HFFc6 (cell line): ENCODE measurements at places on chromosomes 4 and X. TPM values are rescaled to one million over a fixed set of nuclear protein-coding genes. Genes with fewer than 3 reads are reported as not detected.

The S100G gene
- not detected in 3 replicates for total RNA-seq

The HPRT1 gene
- total RNA-seq = 42.0 to 51.3 TPM (median 47.6 TPM) in 3 replicates

The DCAF4L1 gene
- total RNA-seq = 0.06 TPM in 1 of 2 replicates, not detected in the other

DNA sequence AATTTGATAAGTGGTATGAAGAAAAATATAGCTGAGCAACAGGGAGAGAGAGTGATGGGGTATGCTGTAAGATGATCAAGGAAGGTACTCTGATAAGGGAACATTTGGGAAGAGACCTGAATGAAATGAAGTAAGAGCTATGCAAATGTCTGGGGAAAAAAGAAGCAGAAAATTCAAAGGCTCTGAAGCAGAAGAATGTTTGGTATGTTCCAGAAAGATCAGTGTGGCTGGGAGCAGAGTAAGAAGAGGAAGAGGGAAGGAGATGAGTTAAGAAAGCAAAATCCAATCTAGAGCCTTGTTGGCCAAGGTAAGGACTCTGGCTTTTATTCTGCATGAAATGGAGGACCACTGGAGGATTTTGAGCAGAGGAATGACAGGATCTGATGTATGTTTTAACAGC, 90.0 kb downstream of the AWAT2 start:
- H3K4me1 ChIP-seq = no peaks in the 10 kb centered on the region
- no peak overlapping the region for H3K4me3 ChIP-seq
- peaks cover 4% of the 10 kb centered on the region for H3K27me3 ChIP-seq
- H3K27ac ChIP-seq = no peak overlapping the region
- H3K36me3 ChIP-seq = no peaks in the 10 kb centered on the region

DNA sequence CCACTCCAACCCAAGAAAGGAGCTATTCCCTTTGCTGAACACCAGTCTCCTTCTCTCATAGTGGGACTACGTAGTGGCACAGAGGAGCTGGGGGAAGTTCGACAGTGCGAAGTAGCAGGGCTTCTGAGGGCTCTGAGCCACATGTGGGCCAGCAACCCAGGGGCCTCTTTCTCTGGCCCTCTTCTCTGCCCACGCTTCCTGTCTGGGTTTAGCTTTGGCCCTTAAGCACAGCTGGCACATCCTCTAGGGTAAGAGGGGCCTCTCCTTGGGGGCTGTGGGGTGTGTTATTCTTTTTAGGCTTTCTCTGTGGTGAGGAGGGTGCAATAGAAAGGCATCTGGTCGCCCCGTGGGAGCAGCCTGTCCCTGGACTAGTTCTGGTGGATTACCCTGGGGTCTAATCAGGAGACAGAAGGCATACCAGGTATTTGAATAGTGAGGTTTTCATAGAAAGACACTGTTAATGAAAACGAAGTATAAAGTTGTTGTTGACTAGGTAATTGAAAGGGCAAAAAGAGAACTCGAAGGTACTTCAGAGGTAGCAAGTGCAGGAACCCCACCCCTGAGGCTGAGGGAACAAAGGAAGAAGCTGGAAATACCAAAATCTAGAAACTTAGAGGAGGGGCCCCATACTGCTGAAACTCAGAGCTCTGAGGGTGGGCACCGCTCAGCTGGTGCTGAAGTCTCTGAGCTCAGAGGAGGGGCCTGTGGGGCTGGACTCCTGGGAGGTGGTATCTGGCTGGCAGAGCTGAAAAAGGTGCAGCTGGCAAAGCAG, 151.9 kb upstream of the RPS6KA3 start:
- DNase-seq = no peak
- H3K27ac ChIP-seq = no peak overlapping the region
- H3K4me3 ChIP-seq = no peak overlapping the region
- H3K27me3 ChIP-seq = 0 out of 2 replicates have a peak, but pooled peaks cover 1% of the 10 kb centered on the region
- H3K36me3 ChIP-seq = no peaks in the 10 kb centered on the region

GRCh38 chr4:175419236-175419718, 392.8 kb downstream of the GPM6A start:
- H3K27me3 ChIP-seq = no peaks in the 10 kb centered on the region
- peak overlapping the region; percentile 62 for H3K4me3 ChIP-seq
- H3K4me1 ChIP-seq = peaks cover 88% of the 10 kb centered on the region

- H3K27ac ChIP-seq = peak overlapping the region; percentile 31
- DNase-seq = peak; percentile 7
- H3K36me3 ChIP-seq = peaks cover 7% of the 10 kb centered on the region; the same call in 1 of the 2 replicates
- H3K4me3 ChIP-seq = no peak overlapping the region
- H3K27me3 ChIP-seq = no peaks in the 10 kb centered on the region
These were observed 276.4 kb downstream of the SPRY1 start for GRCh38 chr4:123672987-123673386.

DNA sequence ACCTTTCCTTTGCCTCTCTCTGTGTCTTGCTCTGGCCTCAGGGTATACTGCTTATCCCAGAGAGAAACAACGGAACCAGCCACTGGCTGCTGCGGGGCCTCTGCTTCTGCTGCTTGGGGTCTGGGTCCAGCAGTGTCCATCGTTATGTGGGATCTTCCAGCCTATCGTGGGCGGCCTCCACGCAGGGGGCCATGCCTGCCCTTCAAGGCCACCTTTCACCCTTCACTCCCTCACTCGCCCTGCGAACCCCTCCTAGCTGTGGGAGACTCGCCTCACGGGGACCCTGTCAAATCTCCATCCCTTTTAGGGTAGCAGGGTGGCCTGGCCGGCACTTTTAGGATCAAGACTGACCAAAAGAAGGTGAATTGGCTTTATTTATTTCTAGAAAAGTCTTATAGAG, 19.3 kb upstream of the ABLIM2 start:
- no peak overlapping the region for H3K27ac ChIP-seq
- H3K4me3 ChIP-seq = no peak overlapping the region
- DNase-seq = no peak
- no peaks in the 10 kb centered on the region for H3K36me3 ChIP-seq
- H3K27me3 ChIP-seq = peaks cover 20% of the 10 kb centered on the region

DNA sequence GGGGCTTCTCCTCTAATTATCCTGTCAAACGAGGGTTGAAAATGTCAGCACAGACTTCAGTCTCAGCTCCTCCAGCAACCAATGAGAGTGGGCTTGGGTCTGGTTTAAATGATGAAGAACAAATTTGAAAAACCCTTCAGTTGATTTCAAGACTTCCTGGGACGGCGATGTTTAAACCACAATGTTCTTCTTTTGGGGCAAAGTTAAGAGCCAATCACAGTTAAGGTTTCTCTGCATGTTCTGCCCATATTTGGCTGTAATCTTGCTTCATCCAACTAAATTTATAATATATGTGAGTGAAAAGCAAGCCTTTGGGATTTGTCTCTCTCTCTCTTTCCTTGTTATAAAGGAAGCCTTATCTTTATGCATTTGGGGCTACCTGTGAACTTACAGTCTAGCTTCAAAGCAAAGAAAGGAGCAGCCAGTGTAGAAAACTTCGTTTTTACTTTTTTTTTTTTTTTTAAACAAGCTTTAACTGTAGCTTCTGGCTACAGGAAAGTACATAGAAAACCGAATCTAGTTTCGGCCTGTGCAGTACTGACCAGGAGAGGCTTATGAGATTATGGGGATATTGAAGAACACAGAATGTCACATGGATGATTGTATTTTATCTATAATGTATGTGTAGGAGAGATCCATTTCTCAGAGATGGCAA, 46.8 kb upstream of the FAM9C start:
- DNase-seq = no peak
- no peaks in the 10 kb centered on the region for H3K36me3 ChIP-seq

- no peaks in the 10 kb centered on the region for H3K4me1 ChIP-seq
- no peaks in the 10 kb centered on the region; the same call in 1 of the 2 replicates for H3K27me3 ChIP-seq
- no peak for DNase-seq
- no peak overlapping the region for H3K27ac ChIP-seq
These were observed 56.3 kb downstream of the SERTM2 start for GRCh38 chrX:111567542-111568255.

DNA sequence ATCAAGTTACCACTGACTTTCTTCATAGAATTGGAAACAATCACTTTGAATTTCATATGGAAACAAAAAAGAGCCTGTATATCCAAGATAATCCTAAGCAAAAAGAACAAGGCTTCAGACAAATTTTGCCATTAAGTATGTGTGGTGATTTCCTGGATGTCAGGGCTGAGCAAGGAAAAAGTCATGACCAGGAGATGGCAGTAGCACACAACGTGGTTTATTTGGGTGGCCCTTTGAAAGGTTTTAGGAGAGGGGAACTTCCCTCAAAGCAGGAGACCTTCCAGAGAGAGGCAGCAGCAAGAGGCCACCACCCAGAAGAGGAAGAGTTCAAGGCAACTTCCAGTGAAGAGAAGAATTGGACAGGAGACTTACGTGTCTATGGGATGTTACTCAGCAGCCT, 18.1 kb upstream of the ZXDB start:
- H3K4me1 ChIP-seq = no peaks in the 10 kb centered on the region
- H3K27me3 ChIP-seq = peaks cover 6% of the 10 kb centered on the region; the same call in 1 of the 2 replicates
- no peak for DNase-seq

GRCh38 chrX:10243106-10243505, 86.3 kb downstream of the CLCN4 start:
- DNase-seq = no peak
- H3K27me3 ChIP-seq = no peaks in the 10 kb centered on the region
- H3K4me3 ChIP-seq = no peak overlapping the region

DNA sequence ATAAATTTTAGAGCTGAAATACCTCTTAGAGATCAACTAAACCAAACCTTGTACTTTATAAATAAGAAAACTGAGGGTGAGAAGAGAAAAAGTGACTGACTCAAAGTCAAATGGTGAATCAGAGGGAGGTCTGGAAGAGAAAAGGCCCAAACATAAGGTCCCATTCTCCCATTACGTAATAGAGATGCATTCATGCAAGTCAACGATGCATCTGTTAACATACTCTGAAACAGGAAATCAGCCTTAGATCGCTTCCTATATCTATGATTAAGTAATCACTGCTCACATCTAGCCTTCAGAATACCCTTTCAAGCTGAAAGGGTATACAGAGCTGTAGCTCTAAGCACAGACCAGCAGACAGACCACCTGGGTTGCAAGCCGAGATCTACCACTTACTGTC, 6.5 kb downstream of the RNF150 start:
- H3K36me3 ChIP-seq = no peaks in the 10 kb centered on the region; the same call in 1 of the 2 replicates
- H3K27me3 ChIP-seq = no peaks in the 10 kb centered on the region
- no peak for DNase-seq
- H3K4me1 ChIP-seq = peaks cover 67% of the 10 kb centered on the region
- no peak overlapping the region for H3K4me3 ChIP-seq
